ENCODE measurements at places on chromosomes 4 and X. TPM values are rescaled to one million over a fixed set of nuclear protein-coding genes. Genes with fewer than 3 reads are reported as not detected.

VSIG1 gene
- 12.5 TPM for total RNA-seq

MTTP gene
- not detected for total RNA-seq

ADGRG4 gene
- total RNA-seq, result not detected

IL3RA gene
- 0.45 TPM for total RNA-seq

PDE5A gene
- 0.56 TPM for total RNA-seq

TACC3 gene
- total RNA-seq, result 123 TPM

TRIM61 gene
- total RNA-seq, result 0.22 TPM

ATP1B4 gene
- total RNA-seq, result not detected

VCX3A gene
- total RNA-seq, result not detected

Measured in CD4-positive, alpha-beta T cell (primary cell).